ENCODE measurements at places on chromosomes 4 and X.
A peak's percentile ranks its signal among the peaks of the same experiment; 100 is the strongest.

GRCh38 chr4:18676526-18676915 is 655.0 kb upstream of the LCORL start:
- DNase-seq: no peak

- no peak for DNase-seq
These were observed 13.0 kb downstream of the CORIN start for GRCh38 chr4:47824840-47825239.

GRCh38 chrX:107755721-107756120 is 19.9 kb downstream of the TSC22D3 start:
- DNase-seq: no peak

- no peak for DNase-seq
These were observed 190.6 kb upstream of the RBPJ start for GRCh38 chr4:26130173-26130572.

GRCh38 chr4:146122398-146122797 is 53.1 kb upstream of the LSM6 start:
- no peak for DNase-seq

DNA sequence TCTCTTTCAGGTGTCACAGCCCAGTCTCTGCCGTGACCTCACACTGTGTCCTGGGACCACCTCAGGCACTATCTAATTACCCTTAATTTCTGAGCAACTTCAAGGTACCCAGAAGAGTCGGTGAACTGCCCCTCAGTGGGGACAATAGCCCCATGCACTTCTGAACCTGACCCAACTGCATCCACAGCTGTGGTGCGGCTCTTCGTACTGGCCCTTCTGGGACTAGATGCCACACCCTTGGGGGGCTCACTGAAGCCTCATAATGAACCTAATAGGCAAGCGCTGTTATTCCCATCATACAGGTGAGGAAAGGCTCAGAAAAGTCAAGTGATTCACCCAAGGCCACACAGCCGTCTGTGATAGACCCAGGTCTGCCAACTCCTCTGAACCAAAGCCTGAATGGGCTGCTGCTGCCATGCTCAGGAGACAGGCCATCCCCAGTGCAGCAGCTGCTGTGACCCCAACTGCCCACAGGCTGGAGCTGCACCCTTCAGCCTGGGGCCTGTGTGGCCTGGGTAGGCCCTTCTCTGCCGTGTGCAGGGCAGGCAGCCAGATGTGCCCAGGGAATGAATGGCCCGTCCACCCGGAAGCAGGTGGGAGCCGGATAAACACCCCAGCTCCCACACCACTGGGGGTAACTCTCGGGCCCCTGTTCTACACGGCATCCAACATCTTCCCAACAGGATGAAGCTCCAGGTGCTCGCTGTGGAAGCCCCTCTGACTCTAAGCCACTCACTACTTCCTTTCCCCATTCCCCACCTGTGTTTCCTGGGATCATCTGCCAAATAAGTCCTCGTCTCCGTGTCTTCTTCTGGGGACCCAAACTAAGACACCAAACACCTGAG is 35.9 kb downstream of the HMX1 start:
- DNase-seq: no peak

DNA sequence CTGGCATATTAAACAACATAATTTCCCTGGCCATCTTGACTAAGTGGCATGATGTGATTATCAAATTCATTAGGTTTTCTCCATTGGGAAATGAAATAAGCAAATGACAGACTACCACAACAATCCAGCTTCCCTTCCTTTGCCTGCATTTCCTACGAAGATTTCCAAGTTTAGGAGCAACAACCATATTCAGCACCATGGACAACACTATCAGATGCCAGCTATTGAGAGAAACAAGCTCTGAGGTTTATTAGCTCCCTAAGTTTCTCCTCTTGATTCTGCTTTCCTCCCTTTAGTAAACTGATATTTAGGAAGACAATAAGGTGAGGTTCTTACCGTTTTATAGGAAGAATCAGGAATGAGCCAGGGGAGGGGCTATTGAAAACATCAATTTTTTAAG is 36.2 kb downstream of the DCX start:
- DNase-seq: no peak

DNA sequence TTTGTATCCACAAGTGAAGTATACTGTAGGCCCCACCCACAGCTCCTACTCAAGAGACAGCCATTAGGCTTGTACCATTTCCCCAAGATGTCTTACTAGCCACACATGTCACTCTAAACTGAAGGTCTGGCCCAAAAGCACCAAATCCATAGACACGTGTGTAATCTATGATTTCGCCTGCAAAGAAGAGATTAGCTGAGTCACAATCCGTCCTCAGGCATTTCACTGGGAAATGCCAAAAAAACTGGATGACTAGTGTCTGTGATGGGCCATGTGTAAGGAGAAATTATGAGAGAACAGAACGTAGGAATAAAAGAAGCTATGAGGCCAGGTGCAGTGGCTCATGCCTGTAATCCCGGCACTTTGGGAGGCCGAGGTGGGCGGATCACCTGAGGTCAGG is 21.9 kb upstream of the RP2 start:
- no peak for DNase-seq

GRCh38 chr4:40232610-40233009 is 35.8 kb downstream of the RHOH start:
- DNase-seq: no peak

DNA sequence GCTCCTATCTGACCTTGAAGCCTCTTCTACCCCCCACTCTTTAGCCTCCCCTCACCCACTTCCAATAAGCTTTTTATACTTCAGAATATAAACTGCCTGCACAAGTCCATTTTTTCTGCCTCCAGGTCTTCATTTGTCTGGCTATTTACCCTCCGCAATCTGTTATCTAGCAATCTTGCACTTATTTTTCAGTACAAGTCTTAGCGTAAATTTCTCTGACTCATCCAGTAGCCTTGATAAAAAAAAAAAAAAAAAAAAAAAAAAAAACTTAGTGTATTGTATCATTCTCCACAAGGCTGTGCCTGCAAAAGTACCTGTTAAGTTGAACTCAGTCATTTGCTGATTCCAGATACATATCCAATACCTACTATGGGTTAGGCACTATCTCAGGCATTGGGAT is 219.5 kb upstream of the DKK2 start:
- DNase-seq: no peak

- DNase-seq: no peak
These were observed 255.8 kb upstream of the TENM3 start for GRCh38 chr4:181987392-181987791.

DNA sequence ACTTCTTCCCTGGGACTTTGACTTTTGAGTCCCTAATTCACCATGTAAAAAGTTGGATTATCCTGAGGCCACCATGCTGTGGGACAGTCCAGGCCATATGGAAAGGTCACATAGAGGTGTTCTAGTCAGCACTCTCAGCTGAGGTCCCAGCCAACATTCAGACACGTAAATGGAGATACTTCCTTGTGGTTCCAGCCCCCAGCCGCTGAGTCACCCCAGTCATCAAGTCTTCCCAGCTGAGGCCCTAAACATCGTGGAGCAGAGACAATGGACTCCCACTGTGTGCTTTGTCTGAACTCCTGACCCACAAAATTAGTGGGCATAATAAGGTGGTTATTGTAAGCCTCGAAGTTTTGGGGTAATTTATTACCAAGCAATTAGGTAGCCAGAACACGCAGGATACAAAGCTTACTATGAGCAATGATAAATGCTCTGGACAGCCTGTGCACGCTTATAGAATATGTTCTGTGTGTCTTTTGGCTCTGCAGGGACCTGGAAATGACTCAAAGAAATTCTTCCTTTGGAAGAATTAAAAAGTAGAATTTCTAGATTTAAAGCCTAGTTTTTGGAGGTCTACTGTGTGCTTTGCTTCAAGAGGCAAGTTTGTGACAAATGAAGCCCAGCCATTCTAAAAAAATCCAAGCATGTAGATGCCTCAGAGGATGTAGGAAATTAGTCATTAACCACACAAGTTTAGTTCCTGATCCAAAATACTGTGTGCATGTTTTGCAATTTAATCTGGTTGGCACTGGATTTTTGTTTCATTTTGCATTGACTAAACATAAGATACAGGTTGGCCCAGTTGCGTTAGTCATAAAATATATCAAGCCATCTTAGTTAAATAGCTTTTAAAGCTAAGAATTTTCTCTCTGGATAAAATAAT is 33.2 kb upstream of the SLC9A7 start:
- peak; percentile 94 for DNase-seq

DNA sequence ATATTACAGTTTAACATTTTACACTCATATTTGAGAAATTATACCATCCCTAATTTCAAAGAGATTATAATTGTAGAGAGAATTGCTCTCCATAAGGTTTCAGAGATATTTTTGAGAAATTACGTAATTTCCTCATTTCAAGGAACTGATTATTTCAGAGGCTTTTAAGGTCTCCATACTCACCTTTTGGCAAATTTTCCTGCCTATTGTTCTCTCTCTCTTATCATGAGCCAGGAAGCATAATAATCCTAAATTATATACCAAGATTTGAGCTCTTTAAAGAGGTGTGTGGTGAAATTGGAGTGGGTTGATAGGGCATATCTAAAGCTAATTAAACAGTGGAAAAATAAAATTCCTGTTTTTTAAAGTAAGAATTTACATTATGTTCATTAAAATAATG is 248.9 kb upstream of the FTHL17 start:
- DNase-seq: no peak

GRCh38 chr4:143679434-143679833 is 21.0 kb downstream of the FREM3 start:
- DNase-seq: no peak

DNA sequence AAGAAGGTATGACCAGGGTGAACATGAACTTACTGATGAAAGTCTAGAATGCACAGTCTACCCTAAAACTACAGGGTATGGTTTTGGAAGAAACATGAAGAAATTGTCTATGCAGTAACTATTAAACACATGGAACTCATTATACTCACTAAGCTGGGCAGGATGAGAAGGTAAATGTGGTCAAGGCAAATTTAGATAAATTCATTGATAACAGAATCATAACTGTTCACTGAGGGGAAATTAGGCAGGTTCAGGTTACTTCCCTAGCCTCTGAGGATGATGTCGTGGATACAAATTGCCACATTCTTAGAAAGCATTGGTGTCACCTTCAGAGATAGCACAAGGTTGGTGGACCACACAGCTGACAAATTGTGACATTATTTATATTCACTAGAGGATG is 40.4 kb upstream of the MID1IP1 start:
- no peak for DNase-seq

GRCh38 chr4:37748485-37748884 is 62.3 kb upstream of the RELL1 start:
- no peak for DNase-seq

DNA sequence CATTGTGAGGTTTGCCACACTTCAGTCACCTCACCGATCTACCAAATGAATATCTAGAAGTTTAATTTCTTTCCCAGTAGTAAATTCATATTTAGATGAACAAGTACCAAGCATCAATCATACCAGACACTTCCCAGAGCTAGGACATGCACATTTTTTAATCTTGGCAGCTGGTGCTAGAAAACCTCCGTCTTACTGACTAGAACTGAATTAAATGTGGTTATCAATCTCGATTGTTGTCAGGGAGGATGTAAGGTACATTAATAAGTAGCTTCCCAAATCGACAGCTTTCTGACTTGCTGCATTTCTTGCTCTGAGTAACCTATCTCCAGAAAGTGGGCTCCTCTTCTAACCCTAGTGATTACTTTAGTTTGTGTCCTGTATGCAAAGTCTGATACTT is 34.4 kb downstream of the VEGFC start:
- no peak for DNase-seq

GRCh38 chrX:39907964-39908661 is 189.6 kb downstream of the BCOR start:
- peak; percentile 95 for DNase-seq

- peak; percentile 70 for DNase-seq
These were observed 215.9 kb upstream of the GIMD1 start for GRCh38 chr4:106584337-106584989.

DNA sequence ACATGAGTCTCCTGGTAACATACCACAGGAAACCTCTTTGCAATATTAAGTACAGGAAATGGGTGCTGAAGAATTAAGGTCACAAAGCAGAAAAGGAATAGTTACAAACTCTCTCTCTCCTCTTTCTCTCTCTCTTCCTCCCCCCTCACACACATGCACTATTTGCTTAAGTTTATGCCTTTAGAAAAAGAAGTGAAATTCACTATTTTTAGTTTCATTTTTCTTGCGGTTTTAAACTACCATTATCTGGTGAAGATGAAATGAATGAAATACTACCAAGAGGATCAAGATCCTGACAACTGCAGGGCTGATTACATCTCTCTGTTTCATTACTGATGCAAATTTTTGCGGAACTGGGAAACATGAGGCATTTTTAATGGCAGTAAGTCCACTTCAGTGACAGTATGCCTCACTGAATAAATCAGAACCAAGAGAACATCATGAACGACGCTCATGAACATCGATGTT is 64.3 kb upstream of the FTHL17 start:
- DNase-seq: no peak

- no peak for DNase-seq
These were observed 19.6 kb downstream of the MGST2 start for GRCh38 chr4:139685180-139685579.

- no peak for DNase-seq
These were observed at the start of gene NXF3 for GRCh38 chrX:103092942-103093341. TSS of gene NXF3 (minus strand) at chrX:103093143. CDS start at chrX:103093023, 120 bp downstream.

GRCh38 chr4:105198541-105198940 is 51.9 kb downstream of the TET2 start:
- peak; percentile 53 for DNase-seq

GRCh38 chr4:825063-825970 is 612 bp downstream of the CPLX1 start:
- DNase-seq: peak; percentile 12

DNA sequence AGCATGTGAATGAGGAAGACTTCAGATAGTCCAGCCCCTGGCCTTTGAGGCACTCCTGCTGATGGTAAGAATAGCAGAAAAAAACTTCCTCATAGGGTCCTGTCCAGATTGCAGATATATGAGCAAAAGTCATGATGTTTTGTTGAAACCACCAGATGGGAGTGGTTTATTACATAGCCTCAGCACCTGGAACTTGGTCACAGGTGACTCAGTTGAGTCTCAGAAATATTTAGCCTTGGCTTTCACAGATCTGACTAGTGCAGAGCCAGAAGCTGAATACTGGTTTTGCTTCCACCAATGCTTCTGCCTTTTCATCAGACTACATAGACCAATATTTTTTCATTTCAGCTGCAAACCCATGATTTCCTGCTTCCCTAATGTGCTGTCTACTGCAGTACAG is 994.9 kb upstream of the SLIT2 start:
- no peak for DNase-seq

Data from fibroblast of upper back skin (primary cell).